ENCODE measurements at places on chromosomes 13 and 19.

- DNase-seq: no peak
Measured at GRCh38 chr19:32819419-32820400, 49.9 kb downstream of the SLC7A9 start.

- peak; percentile 59 for DNase-seq
Measured at GRCh38 chr19:43525836-43526771, 897 bp downstream of the ETHE1 start.

DNA sequence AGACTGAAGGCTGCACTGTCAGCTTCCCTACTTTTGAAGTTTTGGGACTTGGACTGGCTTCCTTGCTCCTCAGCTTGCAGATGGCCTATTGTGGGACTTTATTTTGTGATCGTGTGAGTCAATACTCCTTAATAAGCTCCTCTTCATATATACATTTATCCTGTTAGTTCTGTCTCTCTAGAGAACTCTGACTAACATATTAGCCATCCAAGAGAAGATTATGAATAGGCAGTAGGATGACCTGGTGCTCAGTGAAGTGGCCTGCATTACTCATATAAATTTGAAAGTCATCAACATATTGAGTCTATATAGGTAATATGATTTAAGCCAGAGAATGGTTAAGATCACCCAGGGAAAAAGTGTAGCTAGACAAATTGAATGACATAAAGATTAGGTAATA is 136.3 kb upstream of the UFM1 start:
- no peak for DNase-seq

- no peak for DNase-seq
Measured at GRCh38 chr19:2248136-2249009, 750 bp upstream of the AMH start.

GRCh38 chr13:70893832-70894231 is 785.6 kb upstream of the KLHL1 start:
- no peak for DNase-seq

GRCh38 chr19:55603581-55604292 is 1.7 kb upstream of the ZNF865 start:
- DNase-seq: no peak

GRCh38 chr19:58229255-58229639 is 533 bp downstream of the ZNF544 start:
- DNase-seq: peak; percentile 40

- DNase-seq: no peak
Measured at GRCh38 chr19:14804765-14805164, 26.4 kb upstream of the ADGRE2 start.

GRCh38 chr19:7582446-7582845 is 13.2 kb upstream of the CAMSAP3 start:
- no peak for DNase-seq

DNA sequence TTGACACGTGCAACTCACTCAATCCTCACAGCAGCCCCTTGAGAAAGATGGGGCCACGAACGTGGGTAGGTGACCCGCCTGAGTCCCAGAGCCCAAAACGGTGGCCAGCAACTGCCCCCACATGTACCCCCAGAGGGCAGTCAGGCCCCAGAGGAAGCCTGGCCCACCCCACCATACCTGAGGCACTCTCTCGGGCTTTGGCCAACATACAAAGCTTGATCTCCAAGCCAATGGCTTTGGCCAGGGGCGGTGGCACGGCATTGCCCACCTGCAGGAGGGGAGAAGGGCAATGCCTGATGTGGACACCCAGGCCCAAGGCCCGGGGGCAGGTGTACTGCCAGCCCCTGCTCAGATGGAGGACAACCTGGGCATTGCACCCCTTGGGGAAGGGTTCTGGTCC is 14.3 kb upstream of the EIF3G start:
- DNase-seq: no peak

GRCh38 chr19:31348481-31349159 is 616 bp downstream of the TSHZ3 start:
- no peak for DNase-seq

GRCh38 chr13:40146063-40146462 is 490.6 kb downstream of the COG6 start:
- no peak for DNase-seq

- no peak for DNase-seq
Measured at GRCh38 chr19:6414793-6415590, 9.6 kb downstream of the KHSRP start.

- DNase-seq: peak; percentile 16
Measured at GRCh38 chr13:112444416-112445399, 68.6 kb downstream of the SPACA7 start.

GRCh38 chr19:35879770-35880317 is 11.5 kb downstream of the APLP1 start:
- DNase-seq: peak; percentile 94

GRCh38 chr13:52743988-52744387 is 4.4 kb upstream of the CNMD start:
- DNase-seq: no peak

GRCh38 chr13:65965501-65965900 is 1264.6 kb downstream of the PCDH9 start:
- no peak for DNase-seq

GRCh38 chr13:54934121-54934520 is 1905.5 kb downstream of the OLFM4 start:
- DNase-seq: no peak

GRCh38 chr13:105894697-105895096 is 640.8 kb downstream of the EFNB2 start:
- no peak for DNase-seq

- no peak for DNase-seq
Measured at GRCh38 chr13:95226050-95226449, 75.2 kb downstream of the ABCC4 start.

DNA sequence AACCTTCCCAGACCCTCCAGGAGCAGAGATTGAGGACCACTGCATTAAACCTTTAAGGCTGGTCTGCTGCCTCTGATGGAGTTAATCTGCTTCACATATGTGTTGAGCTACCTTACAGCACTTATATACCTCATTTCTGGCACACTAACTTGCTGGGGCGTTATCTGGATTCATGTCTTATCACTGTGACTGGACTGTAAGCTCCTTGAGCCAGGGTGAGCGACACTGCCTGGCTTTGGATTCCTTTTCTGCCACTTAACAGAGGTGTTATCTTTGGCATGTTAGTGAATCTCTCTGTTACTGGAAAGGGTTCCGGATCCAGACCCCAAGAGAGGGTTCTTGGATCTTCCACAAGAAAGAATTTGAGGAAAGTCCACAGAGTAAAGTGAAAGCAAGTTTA is 69.8 kb upstream of the RGCC start:
- DNase-seq: no peak

- peak; percentile 69 for DNase-seq
Measured at GRCh38 chr19:2081873-2082810, 14.0 kb downstream of the MOB3A start.

- no peak for DNase-seq
Measured at GRCh38 chr19:32651729-32652140, 23.2 kb downstream of the ANKRD27 start.

GRCh38 chr19:54556194-54556593 is 17.4 kb upstream of the LILRA2 start:
- DNase-seq: no peak

GRCh38 chr13:73168226-73168952 is 109.6 kb downstream of the KLF5 start:
- DNase-seq: no peak

DNA sequence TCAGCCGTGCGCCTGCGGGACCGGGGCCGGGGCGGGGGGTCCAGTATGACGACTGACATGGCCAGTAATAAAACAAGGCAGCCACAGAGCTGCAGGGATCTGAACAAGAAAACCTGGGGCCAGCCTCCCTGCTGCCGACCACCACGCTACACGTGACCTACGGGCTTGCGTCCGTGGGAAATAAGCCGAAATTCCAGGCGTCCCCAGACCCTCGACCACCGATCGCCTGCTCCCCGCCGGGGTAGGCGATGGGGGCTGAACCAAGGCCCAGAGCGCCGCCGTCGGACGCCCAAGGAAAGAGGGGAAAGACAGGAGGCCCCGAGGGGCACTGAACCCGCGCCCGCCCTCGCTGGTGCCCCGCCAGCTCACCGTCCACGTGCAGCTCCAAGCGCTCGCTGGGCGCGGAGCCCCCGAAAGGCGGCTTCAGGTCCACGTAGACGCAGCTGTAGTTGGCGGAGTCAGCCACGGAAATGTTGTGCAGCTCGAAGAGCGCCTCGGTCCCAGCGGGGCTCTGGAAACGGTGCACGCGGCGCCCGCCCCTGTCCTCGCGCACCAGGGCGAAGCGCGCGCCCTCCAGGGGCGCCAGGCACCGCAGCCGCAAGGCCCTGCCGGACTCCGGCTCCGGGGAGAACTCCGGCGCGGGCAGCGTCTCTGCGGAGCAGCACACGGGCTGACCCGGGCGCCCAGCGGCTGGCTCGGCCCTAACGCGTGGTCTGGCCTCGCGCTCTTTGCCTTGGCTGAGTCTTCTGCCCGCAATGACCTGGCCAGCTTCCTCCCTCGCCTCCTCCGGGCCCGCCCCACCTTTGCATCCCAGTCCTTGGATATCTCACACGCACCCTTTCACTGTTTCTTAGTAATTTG is 3.1 kb downstream of the A1BG start:
- DNase-seq: no peak

GRCh38 chr19:47663435-47663910 is 49.7 kb upstream of the EHD2 start:
- DNase-seq: no peak

- DNase-seq: no peak
Measured at GRCh38 chr19:18814063-18814462, 17.7 kb upstream of the UPF1 start.

DNA sequence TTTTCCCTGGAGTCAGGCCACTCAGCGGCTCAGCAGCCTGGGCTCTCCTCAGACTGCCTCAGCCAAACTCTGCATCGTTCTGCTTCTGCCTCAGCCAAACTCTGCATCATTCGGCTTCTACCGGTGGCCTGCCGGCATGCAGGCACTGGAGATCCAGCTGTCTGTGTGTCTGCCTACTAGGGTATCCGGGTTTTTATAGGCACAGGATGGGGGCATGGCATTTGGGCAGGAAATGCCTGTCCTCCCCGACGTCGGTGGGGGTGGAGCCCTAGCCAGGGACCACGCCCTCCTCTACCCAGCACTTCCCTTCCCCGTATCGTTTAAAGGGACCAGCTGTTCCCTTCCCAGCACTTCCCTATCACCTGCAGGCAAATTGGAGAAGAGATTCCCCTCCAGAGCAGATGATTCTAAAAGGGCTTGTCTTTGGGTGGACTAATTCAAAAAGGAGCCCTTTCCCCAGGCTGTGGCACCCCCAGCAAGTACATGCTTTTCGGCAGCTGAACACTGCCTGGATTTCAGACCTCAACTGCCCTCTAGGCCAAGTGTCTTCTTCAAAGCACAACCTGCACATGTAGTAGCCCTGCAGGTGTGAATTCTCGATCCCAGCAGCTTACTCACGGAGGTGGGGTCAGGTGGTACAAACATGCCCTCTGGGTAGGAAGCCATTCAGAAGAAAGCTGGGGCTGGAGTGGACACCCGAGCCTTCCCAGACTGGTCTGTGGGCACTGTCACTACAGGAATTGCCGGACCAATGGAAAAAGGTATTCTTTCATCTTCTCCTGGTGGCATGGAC is 25.4 kb upstream of the GPR12 start:
- DNase-seq: peak; percentile 66

DNA sequence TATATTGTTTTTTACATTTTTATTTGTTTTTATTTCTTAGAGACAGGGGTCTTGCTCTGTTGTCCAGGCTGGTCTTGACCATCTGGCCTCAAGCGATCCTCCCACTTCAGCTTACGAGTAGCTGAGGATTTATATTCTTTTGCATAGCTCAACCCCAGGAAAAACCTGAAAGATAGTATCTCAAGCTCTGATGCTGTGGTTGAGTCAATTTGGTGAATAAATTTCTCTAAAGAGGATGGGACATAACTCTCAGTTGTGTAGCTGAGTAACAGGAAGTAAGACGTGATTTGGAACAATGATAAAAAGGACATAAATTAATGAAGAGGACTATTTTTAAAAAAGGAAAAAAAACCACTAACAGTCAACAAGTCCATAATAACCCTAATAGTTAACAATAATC is 79.8 kb upstream of the TNFSF11 start:
- peak; percentile 42 for DNase-seq

DNA sequence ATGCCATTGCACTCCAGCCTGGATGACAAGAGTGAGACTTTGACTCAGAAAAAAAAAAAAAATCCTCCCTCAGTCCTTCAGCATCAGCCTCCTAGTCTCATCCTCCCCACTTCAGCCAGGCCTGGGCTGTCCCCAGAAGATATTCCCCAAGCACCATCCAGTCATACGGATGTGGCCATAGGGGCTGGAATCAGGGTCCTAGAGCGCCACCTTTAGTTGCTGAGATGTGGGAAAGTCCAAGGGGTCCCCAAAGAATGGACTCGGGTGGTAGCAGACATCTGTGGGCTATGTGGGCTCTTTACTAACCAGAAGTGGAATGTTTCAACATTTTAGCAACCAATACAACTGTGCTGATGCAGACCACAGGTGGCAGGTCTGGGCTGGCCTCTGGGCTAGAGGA is 3.1 kb upstream of the TYROBP start:
- DNase-seq: no peak

- no peak for DNase-seq
Measured at GRCh38 chr19:28949027-28949426, 263.9 kb downstream of the UQCRFS1 start.

DNA sequence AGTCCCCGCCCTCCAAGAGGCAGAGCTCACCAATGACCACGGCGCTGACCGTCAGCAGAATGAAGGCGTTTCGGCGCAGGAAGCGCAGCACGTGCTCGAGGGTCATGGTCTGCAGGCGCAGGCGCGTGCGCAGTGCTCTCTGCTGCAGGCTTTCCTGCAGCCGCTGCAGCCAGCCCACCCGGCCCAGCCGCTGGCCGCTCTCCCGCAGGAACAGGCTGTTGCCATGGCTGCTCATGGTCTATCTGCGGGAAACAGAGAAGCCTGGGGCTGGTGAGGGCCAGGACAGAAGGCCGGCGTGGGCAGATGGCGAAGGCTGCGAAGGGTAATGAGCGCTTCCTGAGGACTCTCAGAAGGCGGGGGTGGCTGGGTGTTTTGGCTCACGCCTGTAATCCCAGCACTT is 7.0 kb downstream of the SLC1A6 start:
- no peak for DNase-seq

- DNase-seq: no peak
Measured at GRCh38 chr13:100584896-100585295, 3.7 kb downstream of the GGACT start.

- DNase-seq: no peak
Measured at GRCh38 chr13:71879129-71879535, 12.1 kb upstream of the DACH1 start.

- no peak for DNase-seq
Measured at GRCh38 chr13:22040810-22041364, 370.0 kb downstream of the FGF9 start.
